ENCODE measurements at places on chromosomes 12 and 14.

GRCh38 chr12:115404761-115405470 lies 720.9 kb upstream of the TBX3 start:
- DNase-seq, result no peak

GRCh38 chr12:52070185-52070925 lies 577 bp downstream of the ATG101 start:
- DNase-seq, result no peak

- DNase-seq, result no peak
Observed at GRCh38 chr12:102471556-102471955, 8.8 kb downstream of the IGF1 start.

DNA sequence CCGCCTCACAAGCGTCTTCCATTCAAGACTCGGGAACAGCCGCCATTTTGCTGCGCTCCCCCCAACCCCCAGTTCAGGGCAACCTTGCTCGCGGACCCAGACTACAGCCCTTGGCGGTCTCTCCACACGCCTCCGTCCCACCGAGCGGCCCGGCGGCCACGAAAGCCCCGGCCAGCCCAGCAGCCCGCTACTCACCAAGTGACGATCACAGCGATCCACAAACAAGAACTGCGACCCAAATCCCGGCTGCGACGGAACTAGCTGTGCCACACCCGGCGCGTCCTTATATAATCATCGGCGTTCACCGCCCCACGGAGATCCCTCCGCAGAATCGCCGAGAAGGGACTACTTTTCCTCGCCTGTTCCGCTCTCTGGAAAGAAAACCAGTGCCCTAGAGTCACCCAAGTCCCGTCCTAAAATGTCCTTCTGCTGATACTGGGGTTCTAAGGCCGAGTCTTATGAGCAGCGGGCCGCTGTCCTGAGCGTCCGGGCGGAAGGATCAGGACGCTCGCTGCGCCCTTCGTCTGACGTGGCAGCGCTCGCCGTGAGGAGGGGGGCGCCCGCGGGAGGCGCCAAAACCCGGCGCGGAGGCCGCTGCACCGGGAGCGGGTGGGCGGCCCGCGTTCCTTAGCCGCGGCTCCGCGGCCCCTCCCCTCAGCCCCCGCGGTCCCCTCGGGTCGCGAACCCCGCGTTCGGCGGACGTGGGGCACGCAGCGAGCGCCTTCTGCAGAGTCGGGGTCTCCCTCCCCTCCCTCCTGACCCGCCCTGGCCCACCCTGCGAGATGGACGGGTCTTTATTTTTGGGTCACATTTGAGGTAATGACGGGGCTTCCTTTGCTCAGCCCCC lies at the start of gene UBC:
TSS of gene UBC (minus strand) at position 259 of the 847 bp plus-strand sequence. CDS start 879 bp downstream, outside the sequence.
- peak; percentile 81 for DNase-seq

DNA sequence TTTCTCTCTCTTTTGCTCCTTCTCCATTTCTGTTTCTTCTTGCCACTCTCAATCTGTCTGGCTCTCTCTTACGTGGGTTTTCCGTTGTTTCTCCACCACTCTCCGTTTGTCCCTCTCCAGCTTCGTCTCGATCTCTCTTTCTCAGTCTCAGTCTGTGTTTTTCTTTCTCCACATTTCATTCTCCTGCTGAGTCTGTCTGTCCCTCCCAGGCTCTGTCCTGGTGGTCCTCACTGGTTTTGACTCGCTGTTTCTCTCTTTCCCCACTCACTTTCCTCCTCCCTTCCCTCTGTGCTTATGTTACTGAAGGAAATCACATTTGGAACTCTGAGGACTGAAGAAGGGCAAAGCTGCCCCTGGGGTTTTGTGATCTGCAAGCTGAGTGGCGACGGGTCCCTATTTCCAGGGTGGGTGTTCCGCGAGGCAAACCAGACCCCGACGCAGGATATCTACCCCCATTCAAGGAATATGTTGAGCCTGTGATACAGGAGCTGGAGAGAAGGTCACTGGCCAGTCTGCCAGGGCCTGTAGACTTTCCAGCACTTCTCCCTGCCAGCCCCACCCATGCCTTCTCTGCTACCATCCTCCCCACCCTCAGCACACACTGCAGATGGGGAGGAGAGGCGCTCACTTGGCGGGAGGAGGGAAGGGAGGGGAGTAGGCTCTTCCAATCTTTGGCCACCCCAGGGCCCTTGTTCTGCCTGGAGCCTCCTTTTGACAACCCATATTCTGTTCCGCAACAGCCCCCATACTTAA lies 102.7 kb upstream of the MAP1LC3B2 start:
- no peak for DNase-seq

- DNase-seq, result no peak
Observed at GRCh38 chr12:62934239-62934798, 631 bp downstream of the PPM1H start.

DNA sequence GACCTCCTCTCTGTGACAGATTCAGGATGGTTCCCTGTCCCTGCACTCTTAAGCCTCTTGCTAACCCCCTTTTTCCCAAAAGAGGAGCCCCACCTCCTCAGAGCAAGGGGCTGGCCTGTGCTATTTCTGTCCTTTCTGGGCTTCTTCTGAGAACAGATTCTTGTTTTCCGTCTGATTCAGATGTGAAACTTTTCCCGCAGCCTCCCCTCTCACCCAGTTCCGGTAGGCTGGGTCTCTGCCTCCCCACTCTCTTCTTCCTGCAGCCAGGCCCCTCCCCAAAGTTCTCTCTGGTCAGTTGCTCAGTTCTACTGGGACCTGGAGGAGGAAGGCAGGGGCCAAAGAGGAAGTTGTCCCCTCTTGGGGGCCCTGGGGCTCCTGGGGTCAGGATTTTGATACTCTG lies 11.8 kb downstream of the PDE1B start:
- no peak for DNase-seq

- no peak for DNase-seq
Observed at GRCh38 chr12:75658901-75659823, 147.8 kb upstream of the KRR1 start.

DNA sequence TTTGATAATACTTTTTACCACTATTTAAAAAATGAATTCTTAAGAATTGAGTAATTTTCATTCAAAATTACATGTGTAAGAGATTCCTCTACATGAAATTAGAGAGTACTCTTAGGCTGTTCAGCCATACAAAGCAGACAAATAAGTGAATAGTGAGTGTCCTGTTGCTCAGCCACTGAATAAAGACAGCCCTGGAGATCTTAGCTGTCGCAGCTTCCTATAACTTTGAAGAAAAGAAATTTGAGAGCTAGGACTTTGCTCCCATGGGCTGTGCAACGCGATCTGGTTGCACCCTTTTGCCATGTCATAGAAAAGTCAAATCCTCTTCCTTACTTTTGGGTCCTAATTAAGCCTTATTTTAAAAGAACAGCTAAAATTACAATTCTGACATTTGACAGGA lies 40.9 kb upstream of the LRIG3 start:
- no peak for DNase-seq

DNA sequence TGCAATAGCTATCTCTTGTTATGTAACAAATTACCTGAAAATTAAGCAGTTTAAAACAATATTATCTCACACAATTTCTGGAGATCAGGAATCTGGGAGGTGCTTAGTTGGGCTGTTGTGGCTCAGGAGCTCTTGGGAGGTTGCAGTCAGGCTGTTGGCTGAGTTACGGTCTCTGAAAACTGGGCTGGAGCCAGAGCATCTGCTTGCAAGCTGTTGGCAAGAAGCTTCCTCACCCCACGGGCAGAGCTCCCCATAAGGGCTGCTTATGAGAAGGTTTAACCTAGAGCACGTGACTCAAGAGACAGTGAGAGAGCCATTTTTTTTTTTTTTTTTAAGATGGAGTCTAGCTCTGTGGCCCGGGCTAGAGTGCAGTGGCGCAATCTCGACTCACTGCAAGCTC lies 346.8 kb downstream of the ATP23 start:
- DNase-seq, result no peak

GRCh38 chr12:21542403-21542802 lies 16.3 kb downstream of the SPX start:
- DNase-seq, result no peak

DNA sequence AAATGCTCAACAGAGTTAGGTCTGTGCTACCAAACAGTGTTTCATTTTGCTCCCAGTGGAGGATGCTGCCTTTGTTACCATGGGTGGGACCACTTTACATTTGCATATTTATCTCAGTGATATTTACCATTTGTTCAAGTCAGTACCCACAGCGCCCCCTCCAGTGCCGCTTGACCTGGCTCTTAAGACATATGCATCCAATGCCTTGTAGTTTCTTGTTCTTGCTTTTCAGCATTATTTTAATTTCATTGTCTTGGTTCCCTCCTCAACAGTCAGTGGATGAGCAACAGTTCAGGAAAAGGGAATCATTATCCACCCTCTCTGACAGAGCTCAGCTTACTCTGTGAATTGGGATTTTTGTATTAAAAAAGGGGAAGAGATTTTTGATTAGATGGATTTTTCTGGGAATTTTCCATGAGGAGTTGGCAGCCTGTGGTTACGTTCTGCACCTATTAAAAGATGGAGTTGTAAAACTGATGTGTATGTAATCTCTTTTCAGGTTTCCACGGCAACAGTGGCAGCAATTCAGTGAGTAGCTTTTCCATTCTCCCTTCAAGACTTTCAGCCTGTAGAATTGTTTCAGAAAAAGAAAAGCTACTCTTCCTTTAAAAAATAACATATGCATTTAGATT lies 240.5 kb upstream of the DAAM1 start:
- peak; percentile 94 for DNase-seq

- no peak for DNase-seq
Observed at GRCh38 chr14:93375673-93376156, 28.7 kb downstream of the COX8C start.
